ENCODE measurements at places on chromosomes 16 and 17.

GRCh38 chr16:46762583-46762982 lies 14.4 kb upstream of the MYLK3 start:
- no peak for DNase-seq

- DNase-seq, result peak; percentile 96
Measured at GRCh38 chr17:82351713-82352488, 7.1 kb upstream of the TEX19 start.

- peak; percentile 18 for DNase-seq
Measured at GRCh38 chr16:59339871-59340270, 605.8 kb upstream of the GOT2 start.

GRCh38 chr17:50534222-50534978 lies 1.9 kb downstream of the EPN3 start:
- DNase-seq, result peak; percentile 91

GRCh38 chr16:77238593-77238992 lies 39.4 kb downstream of the SYCE1L start:
- no peak for DNase-seq

GRCh38 chr16:11181242-11181898 lies 74.6 kb downstream of the SOCS1 start:
- peak; percentile 75 for DNase-seq

- DNase-seq, result peak; percentile 92
Measured at GRCh38 chr17:65100316-65101140, 36.6 kb upstream of the RGS9 start.

- DNase-seq, result no peak
Measured at GRCh38 chr17:17419631-17420030, 57.2 kb upstream of the MED9 start.

DNA sequence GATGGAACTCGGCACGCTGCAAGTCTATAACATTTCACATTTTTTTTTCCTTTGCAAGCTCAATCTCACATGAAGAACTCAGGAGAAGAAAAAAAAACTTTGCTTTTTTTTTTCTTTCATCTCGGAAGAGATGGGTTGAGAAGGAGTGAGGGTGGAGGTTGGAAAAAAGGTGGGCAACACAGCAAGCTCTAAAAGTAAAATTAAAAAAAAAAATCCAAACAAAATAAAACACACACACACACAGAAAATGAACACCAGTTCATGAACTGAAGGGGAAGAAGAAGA lies 2.5 kb downstream of the MAF start:
- no peak for DNase-seq

DNA sequence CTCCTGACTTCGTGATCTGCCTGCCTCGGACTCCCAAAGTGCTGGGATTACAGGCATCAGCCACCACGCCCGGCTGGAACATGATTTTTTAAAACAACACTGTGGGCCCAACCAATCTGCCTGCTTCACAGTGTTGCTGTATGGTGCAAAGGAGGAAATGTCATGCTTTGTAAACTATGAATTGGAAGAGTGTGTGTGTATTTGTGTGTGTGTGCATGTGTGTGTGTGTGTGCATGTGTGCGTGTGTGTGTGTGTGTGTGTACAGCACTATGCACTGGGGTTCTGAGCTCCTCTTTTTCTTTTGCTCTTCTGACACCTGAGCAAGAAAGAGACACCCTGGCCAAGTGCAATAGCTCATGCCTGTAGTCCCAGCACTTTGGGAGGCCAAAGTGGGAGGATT lies 14.5 kb upstream of the CNOT1 start:
- no peak for DNase-seq

DNA sequence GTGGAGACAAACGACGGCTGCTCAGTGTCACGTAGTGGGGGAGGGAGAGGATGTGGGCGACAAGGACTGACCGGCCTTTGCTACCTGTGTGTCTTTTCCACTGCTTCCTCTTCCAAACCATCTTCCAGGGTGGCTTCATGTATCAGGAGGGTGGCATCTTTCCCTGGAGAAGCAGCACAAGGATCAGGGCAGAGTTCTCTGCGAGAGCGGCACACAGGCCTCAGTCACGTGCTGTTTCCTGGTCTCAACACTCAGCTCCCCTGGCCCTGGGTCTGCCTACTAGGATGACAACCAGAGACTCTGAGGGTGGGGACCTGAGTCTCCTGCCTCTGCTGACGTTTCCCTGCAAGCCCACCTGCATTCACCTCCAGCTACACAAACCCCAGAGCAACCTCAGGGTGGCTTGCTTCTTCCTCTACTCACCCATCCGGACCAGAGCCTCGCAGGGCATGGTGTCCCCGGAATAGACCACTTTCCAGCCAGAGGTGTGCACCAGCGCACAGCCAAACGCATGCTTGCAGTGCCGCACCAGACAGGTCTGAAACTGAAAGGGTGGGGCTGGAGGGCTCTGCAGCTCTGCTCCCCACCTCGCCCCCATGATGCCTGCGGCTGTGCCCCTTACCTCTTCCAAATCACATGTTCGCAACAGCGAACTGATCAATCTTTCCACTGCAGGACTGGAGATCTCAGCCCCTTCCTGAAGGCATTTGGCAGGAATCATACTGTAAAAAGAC lies 23.3 kb downstream of the ELAC2 start:
- DNase-seq, result peak; percentile 17

DNA sequence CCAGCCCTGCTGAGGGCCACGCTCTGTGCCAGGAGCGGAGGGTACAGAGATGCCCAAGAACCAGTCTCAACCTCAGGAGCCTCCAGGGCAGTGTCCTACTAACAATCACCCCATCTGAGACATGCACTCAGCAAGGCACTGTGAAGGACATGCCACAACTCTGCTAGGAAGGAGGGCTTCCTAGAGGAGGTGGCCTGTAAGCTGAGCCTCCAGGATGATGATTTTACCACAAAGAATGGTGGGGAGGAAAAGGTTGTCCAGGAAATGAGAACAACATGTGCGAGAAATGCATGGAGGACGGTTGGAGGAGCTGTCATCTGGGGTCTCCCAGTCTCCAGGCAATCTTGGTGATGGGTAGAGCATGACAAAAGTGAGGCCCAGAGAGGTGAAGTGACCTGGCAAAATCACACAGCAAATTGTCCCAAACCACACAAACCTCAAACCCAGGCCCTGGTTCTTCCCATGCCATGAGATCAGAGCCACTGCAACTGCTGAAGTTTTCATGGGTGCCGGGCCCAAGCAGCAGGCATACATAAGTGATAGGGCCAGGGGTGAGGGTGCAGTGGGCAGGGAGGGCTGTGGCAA lies 30.5 kb downstream of the CNGB1 start:
- no peak for DNase-seq

GRCh38 chr17:61815863-61816503 lies 47.3 kb downstream of the BRIP1 start:
- no peak for DNase-seq

DNA sequence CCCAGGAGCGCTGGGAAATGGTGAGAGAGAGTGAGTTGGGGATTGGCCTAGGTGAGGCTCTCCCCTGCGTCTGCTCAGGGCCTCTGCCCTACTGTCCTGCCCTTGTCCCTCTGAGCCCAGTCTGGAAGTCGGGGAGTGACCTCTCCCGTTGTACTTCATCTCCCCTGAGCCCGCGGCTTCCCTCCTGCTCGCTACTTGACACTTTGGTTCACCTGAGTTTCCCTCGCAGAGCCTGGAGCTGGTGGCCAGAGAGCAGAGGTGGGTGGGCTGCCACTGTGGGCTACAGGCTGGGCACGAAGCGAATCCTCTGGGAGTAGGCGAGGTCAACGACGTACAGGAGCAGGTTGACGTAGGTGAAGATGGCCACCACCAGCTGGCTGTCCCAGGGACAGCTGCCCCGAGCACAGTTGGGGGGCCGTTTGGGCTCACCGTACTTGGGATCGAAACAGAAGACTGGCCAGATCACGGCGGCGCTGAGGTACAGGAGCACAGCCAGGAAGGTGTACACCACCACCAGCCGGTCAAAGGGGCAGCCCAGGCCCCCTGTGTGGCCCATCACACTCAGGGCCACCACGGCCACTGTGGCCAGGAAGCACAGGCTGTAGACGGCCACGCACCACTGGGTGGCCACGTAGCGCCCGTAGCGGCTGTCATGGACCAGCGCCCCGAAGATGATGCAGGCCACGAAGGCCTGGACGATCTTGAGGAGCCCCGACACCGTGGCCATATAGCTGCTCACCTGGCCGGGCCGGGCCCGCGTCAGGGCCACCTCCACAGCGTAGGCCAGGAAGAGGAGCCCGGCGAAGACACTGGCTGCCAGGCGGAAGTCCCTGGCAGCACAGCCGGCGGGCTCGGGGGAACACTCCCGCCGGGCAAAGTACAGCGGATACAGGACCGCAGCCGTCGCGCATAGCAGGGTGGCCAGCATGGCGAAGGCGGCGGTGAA lies 3.7 kb upstream of the PYCR1 start:
- DNase-seq, result peak; percentile 56

DNA sequence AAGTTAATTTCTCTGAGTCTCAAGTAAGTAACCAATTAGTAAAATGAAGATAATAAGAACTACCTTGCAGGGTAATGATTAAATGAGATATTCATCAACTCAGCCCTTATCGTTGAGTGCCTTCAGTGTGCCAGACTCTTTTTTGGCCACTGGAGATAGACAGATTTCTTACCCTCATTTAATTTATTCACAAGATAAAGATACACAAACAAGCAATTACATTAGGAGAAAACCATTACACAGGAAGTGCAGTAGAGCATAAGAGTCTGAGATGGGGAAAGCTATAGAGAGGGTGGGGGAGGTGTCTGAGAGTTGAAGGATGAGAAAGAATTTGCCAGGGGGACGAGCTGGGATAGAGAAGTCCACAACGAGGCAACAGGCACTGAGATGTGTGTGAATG lies 72.5 kb upstream of the BCAR1 start:
- DNase-seq, result no peak

- no peak for DNase-seq
Measured at GRCh38 chr17:42704490-42704836, 22.1 kb downstream of the CNTNAP1 start.

DNA sequence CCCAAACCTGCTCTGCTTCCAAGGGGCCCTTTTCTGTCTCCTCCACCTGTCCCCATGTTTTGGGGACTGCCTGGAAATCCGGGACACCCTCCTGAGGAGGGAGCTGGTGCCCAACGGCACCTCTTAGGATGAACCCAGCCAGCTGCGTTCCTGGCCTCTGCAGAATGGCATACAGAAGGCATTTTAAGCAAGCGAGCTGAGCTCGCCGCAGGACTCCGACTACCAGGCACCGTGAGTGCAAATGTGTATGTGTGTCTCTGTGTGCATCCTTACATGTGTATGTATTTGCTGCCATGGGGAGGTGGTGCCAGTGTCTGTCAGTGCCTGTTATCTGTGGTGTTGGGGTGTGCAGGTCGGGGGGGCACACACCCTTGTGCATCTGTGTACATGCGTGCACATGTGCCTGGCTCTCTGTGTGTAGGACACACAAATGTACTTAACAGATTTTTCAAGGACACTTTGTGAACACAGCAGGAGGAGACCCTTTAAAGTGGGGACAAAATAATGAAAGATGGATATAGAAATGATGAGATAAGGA lies 39.3 kb downstream of the ABAT start:
- DNase-seq, result no peak

DNA sequence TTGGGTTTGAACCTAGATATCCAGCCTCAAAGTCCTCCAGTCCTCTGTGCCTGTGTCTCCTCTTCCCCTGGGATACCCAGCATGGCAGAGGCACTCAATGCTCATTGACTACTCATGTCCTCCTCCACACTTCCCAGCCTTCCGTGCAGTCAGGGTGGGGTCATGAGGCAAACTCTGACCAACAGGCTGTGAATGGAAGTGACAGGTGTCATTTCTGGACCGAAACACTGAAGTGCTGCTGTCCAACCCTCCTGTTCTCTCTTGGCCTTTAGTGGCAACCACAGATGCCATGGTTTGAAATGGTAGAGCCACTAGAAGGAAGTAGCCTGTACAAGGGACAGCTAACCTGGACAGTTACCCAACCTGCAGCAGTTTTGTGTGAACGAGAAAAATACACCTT lies 46.7 kb upstream of the MAP3K14 start:
- DNase-seq, result no peak

GRCh38 chr17:82154881-82155331 lies 56.9 kb upstream of the FASN start:
- DNase-seq, result peak; percentile 51

- DNase-seq, result no peak
Measured at GRCh38 chr16:20255002-20255401, 72.3 kb downstream of the GP2 start.

- no peak for DNase-seq
Measured at GRCh38 chr17:74271901-74272561, 2.0 kb upstream of the DNAI2 start.

DNA sequence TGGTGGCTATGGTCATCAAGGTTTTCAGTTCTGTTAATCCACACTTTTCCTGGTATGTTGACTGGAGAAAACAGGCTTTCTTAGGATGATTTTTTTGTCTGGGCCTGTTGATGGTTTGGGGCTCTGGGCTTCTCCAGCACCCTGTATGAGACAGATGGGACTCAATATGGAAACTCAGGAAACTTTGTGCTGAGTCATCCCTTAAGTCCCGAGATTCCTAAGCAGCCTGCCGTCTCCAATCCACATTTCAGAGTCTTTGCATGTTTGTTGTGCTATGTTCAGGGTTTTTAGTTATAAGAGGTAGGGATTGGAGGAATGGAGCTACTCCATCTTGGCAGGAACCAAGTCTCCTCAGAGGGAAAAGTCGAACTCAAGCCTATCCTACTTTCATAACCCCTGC lies 253.3 kb upstream of the FOXF1 start:
- DNase-seq, result no peak

DNA sequence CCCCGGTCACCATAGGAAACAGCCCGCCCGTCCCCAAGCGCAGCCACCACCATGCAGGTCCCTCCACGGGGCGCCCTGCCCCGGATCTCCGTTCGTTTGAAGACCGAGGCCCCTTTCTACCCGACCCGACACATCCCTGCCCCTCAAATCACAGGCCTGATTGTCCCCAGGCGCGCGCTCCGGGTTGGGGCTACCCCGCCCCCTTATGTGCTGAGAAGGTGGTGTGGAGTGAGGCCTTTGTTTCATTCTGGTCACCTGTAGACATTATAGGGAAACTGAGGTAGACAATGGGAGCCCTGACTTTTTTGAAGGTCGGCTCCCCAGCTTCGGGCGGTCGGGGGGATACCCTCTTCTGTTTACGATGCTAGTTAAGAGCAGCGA lies 763 bp upstream of the ACTG1 start:
- peak; percentile 92 for DNase-seq

DNA sequence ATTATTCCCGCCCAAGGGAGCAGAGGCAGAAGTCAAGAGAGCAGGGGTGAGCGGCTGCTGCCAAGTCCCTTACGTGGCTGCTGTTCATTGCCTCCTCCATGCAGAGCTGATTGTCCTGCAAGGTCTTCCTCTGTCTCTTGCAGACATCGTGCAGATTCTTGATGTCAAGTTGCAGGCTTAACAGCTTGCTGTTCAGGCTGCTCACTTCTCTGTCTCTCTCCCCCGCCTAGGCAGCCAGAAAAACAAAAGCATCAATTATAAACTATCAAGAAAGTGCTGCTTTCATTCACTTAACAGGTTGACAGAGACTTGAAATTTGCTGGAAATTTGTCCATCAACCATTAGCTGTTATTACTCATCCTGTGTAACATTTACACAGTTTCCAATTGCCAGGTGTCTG lies 7.3 kb downstream of the PMFBP1 start:
- no peak for DNase-seq

All from H7 (cell line).